ENCODE measurements at places on chromosomes 12 and 14.

DNA sequence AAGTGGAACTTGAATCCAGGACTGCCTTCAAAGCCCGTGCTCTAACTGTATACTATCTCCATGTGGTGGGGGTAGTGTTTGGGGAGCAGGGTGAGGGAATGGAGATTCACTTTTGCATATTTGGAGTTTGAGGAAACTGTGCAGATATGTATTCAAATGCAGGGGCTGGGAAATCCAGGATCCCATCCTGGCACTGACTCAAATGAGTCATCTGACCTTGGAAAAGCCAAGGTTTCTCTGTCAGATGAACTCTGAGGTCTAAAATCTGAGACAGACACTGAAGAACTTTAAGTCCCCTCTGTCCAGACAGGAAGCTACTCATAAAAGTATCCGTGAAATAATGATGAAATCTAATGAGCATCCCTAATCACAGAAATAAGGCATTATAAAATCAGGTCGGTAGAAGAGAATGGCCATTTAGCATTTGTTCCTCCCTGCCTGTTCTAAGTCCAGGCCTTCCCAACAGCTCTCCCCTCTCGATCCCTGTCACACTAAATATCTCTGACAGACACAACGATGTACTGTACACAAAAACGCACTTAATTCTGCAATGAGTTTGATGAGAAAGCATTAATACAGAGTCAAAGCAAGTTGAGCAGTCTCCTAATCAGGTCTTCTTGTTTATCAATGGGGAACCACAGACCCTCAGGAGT, 14.4 kb downstream of the NIN start:
- no peak for DNase-seq

GRCh38 chr12:92078167-92079053, 67.2 kb downstream of the BTG1 start:
- no peak for DNase-seq

GRCh38 chr12:2976581-2976996, 17.4 kb downstream of the TEAD4 start:
- no peak for DNase-seq

- no peak for DNase-seq
These were observed 490.4 kb upstream of the ATP2B1 start for GRCh38 chr12:90199006-90199405.

DNA sequence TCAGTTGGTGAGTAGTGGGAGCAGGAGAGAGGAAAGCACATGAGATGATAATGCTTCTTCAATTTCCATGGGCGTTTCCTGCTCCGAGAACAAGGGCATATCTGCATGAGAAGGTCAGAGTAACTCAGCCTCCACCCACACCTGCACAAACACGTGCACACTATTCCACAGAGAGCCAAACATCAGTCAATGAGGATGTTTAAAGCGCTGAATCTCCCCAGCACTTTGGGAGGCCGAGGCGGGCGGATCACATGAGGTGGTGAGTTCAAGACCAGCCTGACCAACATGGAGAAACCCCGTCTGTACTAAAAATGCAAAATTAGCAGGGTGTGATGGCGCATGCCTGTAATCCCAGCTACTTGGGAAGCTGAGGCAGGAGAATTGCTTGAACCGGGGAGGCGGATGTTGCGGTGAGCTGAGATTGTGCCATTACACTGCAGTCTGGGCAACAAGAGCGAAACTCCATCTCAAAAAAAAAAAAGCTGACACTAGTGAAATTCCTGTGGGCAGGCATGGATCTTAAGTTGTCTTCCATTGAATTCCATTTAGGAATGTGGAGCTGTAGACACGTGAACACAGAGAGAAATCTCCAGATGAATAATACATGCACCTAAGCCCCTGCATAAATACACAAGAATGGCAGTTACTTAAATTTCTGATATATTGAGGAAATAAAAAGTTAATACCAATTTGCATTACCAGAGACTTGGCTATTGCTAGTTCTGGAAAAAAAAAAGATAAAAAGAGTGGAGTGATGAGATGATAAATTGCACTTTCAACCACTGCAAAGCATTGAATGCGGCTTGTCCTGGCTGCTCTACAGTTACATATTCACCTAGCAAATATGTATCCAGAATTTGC, 1097.4 kb upstream of the TMEM132C start:
- no peak for DNase-seq

DNA sequence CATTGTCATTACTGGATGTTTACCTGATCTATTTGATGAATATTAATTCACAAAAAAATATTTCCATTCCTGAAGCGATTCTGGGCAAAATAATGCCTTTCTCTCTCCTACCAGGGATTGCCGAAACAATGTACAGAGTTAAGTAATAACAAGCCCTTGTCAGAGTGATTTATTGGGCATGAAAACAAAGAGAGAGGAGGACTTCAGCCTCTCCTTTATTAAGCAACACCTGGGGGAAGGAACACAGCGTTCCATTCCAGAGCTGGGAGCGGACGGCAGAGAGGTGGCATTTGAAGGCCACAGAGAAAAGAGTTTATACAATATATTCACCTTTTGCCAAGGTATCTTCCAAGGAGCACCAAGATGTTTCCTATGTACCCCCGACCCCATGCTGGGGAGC, 165.8 kb downstream of the KSR2 start:
- no peak for DNase-seq

- no peak for DNase-seq
These were observed 847 bp upstream of the WNT10B start for GRCh38 chr12:48972213-48972951.
